Cortex of kidney (tissue), 1 donor: ENCODE measurements at places on chromosomes 11 and 22.

DNA sequence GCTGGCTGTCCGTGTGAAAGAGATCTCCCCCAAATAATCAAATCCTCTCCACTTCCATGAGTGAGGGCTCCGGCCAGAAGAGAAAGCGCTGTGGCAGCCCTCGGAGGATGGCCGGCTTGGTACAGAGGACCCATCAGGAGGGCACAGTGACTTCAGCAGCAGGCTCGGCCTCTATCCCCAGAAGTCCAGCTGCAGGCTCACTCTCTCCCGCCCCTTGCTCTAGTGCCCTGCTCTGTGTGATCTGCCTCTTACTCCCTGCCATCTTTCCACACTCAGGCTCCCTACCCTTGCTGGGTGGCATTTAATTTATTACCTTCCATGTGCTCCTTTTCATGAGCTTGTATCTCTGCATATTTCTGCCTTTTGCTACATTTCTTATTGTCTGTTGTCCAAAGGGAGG is 129.7 kb downstream of the SPATA19 start:
- no peak for DNase-seq

DNA sequence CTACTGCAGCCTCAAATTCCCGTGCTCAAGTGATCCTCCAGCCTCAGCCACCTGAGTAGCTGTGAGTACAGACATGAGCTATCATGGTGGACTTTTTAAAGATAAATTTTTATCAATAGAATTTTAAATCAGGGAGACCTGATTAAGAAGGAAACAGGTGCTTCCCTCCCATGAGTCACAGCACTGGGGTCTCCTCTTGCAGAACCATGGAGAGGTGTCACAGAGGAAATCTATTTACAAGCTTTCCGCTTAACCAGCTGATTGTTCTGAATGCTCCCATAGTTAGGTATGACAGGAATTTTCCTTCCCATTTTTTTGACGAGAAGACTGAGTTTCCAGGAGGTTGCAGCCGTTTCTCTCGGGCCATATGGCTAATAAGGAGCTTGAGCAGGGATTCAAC is 516.1 kb downstream of the MIAT start:
- no peak for DNase-seq

DNA sequence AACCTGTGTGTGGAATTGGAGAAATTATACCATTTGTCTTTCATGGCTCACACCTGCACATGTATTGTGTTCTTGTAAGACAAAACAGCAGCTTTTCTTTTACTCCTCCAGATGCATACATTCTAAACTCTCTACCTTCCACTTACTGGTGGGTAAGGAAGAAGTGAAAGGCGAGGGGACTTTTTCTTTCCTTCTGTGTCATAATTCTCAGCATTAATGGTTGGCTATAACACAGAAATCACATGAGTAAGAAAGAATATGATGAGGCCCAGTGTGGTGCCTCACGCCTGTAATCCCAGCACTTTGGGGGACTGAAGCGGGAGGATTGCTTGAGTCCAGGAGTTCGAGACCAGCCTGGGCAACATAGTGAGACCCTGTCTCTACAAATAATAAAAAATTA is 57.8 kb upstream of the SHANK2 start:
- no peak for DNase-seq

- no peak for DNase-seq
These were observed 21.6 kb downstream of the SVIP start for GRCh38 chr11:22807855-22808570.

GRCh38 chr11:72239849-72240460 is 4.0 kb downstream of the PHOX2A start:
- no peak for DNase-seq

DNA sequence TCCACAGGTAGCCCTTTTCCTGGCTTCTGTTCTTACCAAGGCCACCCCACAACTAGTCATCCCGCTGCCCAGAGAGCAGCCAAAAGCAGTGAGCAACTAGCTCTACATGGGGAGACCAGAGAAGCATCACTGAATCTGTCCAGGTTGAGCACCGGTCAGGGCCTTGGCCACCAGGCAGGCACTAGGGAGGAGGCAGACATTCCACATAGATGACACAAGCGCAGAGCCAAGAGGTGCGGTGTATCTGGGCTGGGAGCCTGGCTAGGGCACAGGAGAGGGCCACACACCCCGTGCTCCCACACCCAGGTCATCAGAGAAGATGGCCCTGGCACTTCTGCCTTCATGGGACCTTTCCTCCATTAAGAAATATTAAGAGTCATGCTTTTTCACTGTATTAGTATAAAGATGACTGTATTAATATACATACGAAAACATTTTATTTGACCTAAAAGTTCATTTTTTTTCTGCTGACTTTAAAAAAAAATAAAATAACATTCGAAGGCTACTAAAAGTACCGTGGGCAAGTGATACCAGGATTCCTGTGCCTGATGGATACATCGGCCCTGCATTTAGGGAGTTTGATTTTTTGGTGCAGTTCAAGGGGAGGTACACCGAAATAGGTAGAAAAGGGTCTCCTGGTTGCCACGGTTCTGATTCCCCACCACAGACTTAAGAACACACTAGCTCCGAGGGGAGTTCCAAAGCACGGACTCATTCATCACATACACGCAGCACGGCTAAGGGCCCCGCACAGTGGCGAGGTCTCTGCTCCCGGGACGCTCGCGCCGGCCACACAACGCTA is 1.2 kb downstream of the DGCR2 start:
- no peak for DNase-seq

GRCh38 chr22:26450453-26451185 is 21.6 kb downstream of the ASPHD2 start:
- DNase-seq, result no peak

DNA sequence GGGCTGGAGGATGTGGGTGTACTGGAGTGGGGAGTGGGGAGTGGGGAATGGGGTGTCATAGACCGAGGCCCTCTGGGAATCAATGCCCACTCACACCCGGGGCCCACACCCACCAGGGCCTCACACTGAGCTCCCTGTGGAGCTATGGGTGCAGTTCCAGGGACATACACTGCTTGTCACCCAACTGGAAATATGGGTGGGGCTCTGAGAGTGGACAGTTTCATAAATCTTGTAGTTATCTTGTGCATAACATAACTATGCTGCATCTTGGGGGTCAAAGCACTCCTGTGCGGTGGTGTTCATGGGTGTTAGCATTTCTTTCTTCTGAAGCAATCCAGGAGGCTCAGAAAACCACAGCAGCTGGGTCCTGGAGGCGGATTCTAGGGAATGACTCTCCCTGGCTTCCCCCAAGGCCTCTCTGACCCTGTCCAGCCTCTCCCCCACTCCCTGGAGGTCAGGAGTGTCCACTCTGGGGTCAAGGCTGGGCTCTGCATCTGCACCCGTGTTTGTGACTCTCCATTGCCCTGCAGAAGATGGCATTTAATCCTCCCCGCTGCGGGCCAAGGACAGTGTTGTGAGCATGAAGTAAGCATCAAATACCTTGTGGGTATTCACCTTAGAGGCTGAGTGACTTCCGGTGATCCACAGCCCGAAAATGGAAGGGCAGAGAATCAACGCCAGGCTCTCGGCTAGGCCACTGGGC is 172.5 kb downstream of the CTTN start:
- no peak for DNase-seq

DNA sequence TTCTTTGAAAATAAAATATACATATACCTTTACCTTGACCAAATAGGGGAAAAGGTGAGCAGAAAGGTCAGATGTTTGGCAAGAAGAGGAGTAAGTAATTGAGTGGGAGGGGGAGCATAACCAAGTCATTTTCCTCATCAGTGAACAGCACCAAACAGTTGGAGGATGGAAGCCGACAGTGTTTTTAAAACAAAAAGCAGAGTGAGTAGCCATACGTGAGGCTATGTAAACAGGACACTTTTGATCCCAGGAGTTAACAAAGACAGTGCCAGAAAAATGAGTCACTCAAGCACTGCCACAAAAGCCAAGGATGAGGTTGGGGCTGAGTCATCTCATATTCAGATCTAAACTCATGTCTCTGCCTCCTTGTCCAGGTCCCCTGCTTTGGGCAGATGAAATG is 734.7 kb downstream of the KCNA4 start:
- no peak for DNase-seq

DNA sequence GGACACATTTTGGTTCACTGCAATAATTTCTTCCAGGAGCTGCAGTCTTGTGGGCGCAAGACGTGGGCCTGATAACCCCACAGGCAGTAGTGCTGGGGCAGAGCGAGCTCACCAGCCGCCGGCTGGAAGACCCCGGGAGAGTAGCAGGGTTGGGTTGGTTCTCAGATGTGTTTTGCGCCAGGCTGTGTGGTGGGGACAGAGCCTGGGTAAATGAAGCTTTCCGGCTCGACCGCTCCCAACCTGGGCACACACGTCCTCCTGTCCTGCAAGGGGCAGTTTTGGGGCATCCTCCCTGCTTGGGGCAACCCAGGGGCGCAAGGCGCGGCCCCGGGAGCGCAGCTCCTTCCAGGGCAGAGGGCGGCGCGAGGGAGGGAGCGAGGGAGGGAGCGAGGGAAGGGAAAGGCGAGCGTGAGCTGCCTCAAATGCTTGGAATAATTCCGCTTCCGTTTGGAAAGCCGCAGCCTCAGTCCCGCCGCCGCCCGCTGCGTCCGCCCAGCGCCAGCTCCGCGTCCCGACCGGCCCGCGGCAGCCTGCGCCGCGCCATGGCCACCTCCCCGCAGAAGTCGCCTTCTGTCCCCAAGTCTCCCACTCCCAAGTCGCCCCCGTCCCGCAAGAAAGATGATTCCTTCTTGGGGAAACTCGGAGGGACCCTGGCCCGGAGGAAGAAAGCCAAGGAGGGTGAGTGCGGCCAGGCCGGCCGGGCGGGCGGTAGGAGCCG is at the start of gene PARVA:
Gene PARVA (plus strand): TSS at position 466 of the 718 bp plus-strand sequence. CDS start 77 bp downstream, at position 543.
- DNase-seq, result peak; percentile 33

GRCh38 chr22:42519525-42520401 is at the start of gene RRP7A:
TSS of gene RRP7A (minus strand) at chr22:42519796. CDS start at chr22:42519786, 10 bp downstream.
- DNase-seq, result no peak

GRCh38 chr11:34348919-34349318 is 8.9 kb downstream of the ABTB2 start:
- no peak for DNase-seq
